ENCODE measurements at places on chromosomes 3 and 15.

- no peak for DNase-seq
Measured at GRCh38 chr15:26537663-26538062, 235.2 kb downstream of the GABRB3 start.

GRCh38 chr3:30448450-30449289, 157.7 kb upstream of the TGFBR2 start:
- no peak for DNase-seq

DNA sequence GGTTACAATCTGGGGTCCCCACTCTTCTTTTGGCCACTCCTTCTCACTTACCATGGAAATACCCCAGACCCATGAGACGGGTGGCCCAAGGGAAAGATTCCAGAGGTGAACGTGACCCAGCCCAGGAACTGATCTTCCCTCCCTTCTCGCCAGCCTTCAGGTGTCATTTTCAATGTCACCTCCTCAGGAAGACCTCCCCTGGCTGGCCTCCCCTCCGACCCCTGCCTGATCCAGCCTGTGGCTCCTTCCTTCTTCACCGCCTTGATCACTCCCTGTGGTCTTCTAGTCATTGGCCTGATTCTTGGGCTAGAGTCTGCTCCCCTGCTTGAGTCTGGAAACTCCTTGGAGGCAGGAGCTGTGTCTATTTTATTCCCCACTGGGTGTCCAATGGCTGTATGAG, 146.1 kb downstream of the SMAD6 start:
- DNase-seq: no peak

DNA sequence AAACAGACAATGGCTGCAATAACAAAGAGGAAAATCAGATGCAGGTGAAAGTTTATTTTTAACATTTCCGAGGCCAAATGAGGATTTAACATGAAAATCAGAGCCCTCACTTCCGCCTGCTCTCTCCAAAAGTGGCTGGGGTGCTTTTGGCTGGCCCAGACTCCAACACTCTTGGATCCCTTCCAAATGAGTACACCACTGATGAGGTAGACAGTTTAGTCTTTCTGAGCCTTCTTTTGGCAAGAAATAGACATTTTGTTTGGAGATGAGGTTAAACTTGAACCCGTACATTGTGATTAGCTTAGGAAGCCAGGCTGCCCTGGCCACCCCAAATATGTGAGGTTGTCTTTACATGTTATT, 51.0 kb upstream of the TRA2B start:
- DNase-seq: peak; percentile 71

DNA sequence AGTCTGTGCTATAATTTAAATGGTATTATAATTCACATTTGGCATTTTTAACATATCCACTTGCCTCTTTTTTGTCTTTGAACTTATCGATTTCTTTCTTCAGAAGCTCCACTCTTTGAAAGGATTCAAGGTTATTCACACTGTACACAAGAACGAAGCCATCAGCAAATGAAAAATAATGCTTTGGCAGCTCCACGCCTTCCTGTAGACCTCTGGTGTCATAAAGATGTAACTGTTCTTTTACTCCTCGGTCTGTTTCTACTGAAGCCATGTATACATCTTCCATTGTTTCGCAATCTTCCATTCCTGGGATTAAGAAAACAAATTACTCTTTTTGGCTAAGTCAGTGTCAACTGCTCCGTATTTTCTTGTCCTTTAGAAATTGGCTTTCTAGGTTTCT, 16.0 kb downstream of the NKIRAS1 start:
- DNase-seq: no peak

DNA sequence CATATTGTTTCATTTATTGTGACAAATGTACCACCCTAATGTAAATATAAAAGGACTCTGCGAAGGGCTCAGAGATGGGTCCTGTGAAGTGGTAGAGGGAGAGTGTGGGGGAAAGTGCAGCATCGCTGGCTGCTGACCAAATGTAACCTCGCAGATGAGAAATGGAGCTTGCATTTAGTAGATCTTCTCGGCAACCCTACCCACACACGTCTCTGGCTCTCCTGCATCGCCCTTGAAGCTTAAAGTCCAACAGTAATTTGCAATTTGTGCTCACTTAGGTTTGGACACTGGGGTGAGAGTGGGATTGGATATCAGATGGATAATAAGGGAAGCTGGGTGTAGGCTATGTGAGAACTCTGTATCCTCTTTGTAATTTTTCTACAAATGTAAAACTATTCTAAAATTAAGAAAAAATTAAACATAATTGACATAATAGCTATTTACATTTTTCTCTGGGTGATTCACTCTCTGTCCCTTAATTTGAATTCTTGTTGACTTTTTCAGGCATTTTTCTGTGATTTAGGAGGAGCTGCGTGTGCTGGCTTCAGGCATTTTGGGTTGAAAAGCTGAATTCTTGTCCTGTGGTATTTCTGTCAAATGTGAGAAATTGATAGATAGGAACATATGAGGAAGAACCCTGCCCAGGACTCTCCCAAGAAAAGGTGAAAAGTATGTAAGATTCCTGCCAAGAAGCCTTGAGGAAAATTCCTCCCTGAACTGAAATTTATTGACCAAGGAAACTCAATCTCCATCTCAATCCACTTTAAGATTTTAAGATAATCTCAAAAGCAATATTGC, 524.7 kb upstream of the MCTP2 start:
- no peak for DNase-seq

- no peak for DNase-seq
Measured at GRCh38 chr3:170368921-170369320, 11.4 kb downstream of the SKIL start.

DNA sequence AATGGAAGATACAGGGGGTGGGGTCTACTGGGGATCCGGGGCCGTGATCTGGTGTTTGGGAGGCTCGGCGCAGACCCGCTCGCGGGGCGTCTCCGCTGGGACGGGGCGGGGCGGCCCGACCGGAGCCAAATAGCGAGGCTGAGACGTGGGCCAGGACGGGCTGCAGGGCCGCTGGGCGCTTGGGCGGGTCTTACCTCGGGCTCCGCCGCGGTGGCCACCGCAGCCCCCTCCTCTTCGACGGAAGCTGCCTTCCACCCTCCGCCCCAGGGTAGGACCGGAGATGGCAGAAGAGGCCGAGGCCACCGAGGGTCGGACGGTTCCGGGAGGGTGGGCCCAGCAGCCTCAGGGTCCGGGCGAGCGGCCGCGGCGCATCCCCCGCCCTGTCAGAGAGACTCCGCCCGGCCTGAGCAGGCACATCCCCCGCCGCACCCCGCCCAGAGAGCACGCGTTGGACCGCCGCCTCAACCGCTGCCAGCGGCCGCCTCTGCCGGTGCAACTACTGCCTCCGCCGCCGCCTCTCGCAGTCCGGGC, 399 bp downstream of the MYO9A start:
- DNase-seq: no peak

DNA sequence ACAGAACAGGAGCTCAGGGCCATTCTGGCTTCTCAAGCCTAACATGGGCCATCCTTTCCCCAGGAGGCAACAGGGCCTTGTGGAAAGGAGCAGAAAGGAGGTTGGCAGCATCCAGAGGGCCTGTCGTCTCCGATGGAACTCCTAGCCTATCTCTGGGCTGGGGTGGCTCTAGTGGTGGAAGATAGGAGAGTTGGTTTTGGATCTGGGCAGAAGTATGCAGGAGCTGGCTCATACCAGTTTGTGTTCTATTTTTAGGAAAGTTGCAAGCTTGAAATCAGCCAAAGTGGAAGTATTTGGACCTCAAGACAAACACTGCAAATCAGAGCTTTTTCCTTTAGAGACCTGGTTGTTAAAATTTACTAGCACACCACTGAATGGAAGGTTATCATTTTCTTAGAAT, 35.4 kb upstream of the XCR1 start:
- DNase-seq: no peak

DNA sequence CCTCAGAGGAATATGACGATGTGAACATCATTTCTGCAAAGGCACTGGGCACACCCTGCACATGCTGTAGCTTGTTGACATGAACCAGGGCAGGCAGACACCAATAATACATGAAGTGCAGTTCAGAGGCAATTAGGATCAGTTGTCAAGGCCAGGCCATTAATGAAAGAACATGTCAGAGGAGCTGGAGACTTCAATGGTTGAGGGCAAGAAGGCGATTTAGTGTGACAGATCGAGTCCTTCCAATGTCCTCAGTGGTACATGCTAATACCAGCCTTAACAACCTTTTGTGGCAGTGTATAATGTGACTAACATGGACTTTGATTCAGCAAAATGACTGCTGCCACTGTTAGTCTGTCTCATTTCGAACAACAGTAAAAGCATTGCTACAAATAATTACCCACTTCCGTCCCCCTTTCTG, 205.2 kb upstream of the NANOGP8 start:
- DNase-seq: no peak

GRCh38 chr3:29144807-29145206, 136.1 kb upstream of the RBMS3 start:
- peak; percentile 73 for DNase-seq

- DNase-seq: no peak
Measured at GRCh38 chr15:85753261-85753660, 41.5 kb downstream of the KLHL25 start.

- DNase-seq: no peak
Measured at GRCh38 chr3:80023010-80023409, 255.2 kb upstream of the ROBO1 start.

DNA sequence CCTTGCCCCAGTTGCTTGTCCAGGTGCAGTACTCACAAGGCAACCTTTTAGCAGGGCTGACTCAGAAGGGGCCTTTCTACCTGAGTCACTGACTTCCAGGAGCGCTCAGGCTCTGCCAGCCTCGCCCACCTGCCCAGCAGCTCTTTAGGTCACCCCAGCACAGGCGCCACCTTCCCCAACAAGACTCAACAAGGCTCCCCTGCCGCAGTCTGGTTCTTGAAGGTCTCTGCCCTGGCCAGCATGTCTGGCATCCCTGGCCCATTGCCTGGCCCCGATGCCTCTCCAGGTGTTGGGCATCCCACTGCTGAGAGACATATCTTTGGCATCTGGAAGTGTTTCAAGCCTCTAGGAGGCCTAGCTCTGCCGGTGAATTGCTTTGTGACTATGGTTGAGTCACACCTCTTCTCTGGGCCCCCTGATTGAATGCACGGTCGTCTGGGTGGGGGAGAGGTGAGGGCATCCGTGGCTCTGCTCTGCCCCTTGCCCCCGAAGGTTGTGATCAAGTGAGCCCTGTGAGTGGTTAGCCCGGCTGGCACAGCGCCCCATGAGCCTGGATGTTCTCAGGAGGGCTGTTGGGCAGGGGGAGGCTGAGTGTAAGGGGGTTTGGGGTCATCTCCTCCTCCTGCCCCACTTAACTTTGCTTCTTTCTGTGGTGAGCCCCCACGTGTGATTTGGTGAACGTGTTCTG, 21.6 kb downstream of the SNX33 start:
- DNase-seq: no peak

- DNase-seq: no peak
Measured at GRCh38 chr3:16808393-16809107, 76.2 kb upstream of the PLCL2 start.

GRCh38 chr3:58411851-58412830, 21.5 kb downstream of the PDHB start:
- no peak for DNase-seq

DNA sequence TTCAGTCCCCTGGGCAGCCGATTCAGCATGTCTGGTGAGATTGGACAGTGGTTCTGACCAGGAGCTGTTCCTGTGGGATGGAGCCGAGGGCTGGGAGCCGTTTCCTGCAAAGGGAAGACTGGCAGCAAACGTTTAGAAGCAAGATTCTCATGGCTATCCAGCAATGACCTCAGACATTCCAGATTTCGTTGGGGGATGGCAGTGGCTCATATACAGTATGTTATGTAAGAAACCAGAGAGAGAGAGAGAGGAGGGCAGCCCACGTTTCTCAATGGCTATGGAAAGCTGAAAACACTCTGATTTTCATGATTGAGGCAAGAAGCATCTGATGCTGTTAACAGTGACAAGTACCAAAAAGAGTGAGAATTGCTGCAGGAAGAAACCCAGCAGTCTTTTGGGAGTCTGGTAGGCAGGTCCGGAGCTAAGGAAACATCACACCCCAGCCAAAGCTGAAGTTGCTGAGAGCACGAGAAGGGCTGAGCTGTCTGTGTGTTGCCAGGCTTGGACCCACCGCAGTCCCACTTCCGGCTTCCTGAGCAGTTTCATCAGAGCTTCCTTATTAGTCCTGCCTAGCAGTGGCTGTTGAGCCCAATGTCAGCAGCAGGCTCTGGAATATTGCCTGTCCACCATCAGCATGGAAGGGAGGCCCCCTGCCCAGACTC, 25.6 kb upstream of the VPS8 start:
- no peak for DNase-seq

DNA sequence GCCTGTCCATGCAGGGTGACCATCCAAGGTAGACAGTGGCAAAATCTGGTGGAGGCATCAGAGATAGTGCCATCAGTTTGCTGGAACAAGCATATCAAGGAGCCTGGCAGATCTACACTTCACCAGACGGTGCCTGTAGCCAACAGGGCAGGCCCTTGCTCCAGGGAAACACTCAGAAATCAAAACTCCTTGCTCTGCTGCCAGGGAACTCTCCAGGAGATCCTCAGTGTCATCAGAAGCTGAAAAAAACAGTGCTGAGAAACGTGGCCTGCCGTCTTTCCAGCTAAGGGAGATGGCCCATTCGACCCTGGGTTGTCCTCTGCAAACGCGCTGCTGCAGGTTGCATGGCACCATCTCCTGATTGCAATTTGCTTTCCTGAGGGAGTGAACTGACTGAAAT, 30.5 kb upstream of the ATP13A3 start:
- no peak for DNase-seq

- DNase-seq: no peak
Measured at GRCh38 chr3:44845528-44846520, 15.9 kb upstream of the TMEM42 start.

DNA sequence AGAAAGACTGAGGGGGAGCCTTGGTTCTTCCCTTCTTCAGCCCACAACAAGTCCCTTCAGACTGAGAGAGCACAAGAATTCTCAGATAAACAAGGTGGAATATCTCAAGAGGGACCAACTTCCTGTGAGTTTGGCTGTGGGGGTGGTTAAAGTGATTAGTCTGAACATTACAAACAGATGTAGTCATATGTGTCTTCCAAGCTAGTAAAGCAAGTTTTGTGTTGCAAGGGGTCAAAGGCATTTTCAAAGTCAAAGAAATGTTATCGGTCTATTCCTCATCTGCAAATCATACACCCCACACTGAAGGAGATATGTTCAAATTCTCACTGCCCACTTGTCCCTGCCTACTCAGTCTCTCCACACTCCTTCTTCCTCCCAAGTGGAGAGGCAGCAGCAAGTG, 242.5 kb downstream of the FAM43A start:
- DNase-seq: no peak

- DNase-seq: no peak
Measured at GRCh38 chr3:23796518-23796917, 9.2 kb upstream of the UBE2E1 start.

- DNase-seq: no peak
Measured at GRCh38 chr3:105584003-105584790, 217.5 kb downstream of the ALCAM start.

GRCh38 chr15:90266061-90266431, 574 bp downstream of the NGRN start:
- DNase-seq: peak; percentile 30

DNA sequence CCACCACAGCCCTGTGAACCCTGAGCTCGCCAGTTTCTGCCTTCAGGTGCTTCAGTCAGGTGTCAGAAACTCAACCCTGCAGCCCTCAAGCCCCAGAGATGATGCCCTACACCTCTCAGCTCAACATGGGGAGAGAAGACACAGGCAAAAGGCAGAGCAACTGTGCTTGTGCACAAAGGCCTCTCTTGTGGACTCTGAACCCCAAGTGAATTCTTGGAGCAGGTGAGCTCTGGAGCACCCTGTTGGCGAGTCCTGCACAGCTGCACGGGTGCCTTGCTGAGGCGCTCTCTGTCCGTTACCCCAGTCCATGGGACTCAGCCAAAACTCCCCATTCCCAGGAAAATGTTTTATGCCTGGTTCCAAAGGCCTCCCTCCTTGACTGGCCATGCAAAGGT, 197.0 kb downstream of the KLF13 start:
- no peak for DNase-seq

- DNase-seq: peak; percentile 86
Measured at GRCh38 chr3:56556908-56557830, at the start of gene CCDC66. CCDC66 (plus strand) TSS chr3:56557175; CDS start chr3:56557243, 68 bp downstream.

Measured in NCI-H446 (cell line).